ENCODE measurements at places on chromosomes 2 and 18. TPM values are rescaled to one million over a fixed set of nuclear protein-coding genes. Genes with fewer than 3 reads are reported as not detected.
A peak's percentile ranks its signal among the peaks of the same experiment; 100 is the strongest.

DNA sequence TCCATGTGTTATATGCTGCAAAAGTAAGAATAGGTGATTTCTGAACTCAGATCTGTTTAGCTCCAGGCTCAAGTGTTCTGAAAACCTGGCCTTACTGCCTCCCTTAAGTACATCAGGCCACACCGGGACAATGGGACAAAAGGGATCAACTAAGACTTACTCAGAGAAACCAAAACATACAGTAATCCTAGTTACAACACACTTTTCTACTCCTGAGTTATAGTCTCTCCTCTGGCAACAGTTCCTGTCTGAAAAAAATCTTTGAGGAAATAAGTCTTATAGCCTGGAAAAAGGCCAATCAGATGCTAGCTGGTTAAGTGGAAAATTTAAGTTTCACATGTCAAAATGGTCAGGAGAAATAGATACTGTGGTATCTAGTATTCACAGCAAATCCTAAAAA lies 5.6 kb downstream of the METTL5 start:
- no peak overlapping the region for H3K4me3 ChIP-seq
- DNase-seq: no peak
- no peak overlapping the region for H3K27ac ChIP-seq

Gene TNFRSF11A
- 3.6 TPM for total RNA-seq

- no peak overlapping the region for H3K27ac ChIP-seq
- H3K4me1 ChIP-seq: no peaks in the 10 kb centered on the region
- no peaks in the 10 kb centered on the region for H3K27me3 ChIP-seq
- H3K36me3 ChIP-seq: no peaks in the 10 kb centered on the region
- no peak overlapping the region for H3K4me3 ChIP-seq
- no peak for DNase-seq
Measured at GRCh38 chr18:78904179-78904531, 75.5 kb upstream of the SALL3 start.

GRCh38 chr18:46019936-46020335 lies 52.1 kb downstream of the PSTPIP2 start:
- no peaks in the 10 kb centered on the region for H3K4me1 ChIP-seq
- DNase-seq: no peak
- no peaks in the 10 kb centered on the region for H3K36me3 ChIP-seq
- no peak overlapping the region for H3K27ac ChIP-seq
- no peaks in the 10 kb centered on the region for H3K27me3 ChIP-seq

DNA sequence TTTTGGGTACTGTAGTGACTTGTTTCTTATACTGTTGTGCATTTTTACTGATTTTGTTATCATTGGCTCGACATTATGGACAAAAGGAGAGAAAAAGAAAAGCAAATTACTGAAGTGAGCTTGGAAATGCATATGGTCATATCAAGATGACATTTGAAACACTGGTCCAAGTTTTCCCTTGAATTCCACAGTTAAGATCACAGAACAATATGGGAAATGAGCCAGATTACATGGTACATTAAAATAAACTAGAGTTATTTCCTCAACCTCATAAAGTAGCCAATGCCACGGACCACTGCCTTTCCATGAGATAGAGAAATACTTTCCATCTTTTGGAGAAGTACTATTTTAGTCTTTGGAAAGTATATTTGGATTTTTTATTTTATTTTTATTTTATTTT lies 62.0 kb upstream of the SGPP2 start:
- no peak overlapping the region for H3K4me3 ChIP-seq
- no peak for DNase-seq
- no peaks in the 10 kb centered on the region for H3K4me1 ChIP-seq
- no peak overlapping the region for H3K27ac ChIP-seq
- no peaks in the 10 kb centered on the region for H3K36me3 ChIP-seq
- no peaks in the 10 kb centered on the region for H3K27me3 ChIP-seq

Gene WDR43
- 40.3 TPM for total RNA-seq

DNA sequence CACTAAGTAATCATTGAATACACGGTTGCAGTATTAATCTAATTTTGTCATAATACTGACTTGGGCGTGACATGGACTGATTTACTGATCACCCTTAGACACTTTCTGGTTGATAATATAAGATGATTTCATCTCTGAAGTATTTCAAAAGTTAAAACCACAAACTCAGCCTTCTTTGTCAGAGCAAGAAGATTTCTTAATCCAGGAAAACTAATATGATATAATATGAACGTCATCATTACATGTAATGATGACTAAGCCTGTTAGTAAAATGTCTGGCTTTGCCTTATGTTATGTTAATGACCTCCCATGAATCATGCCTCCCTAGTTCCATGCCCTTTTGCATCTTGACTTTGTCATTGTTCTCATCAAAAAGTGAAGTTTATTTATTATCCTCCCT lies 1325.0 kb upstream of the CDH2 start:
- H3K27me3 ChIP-seq: no peaks in the 10 kb centered on the region
- no peaks in the 10 kb centered on the region for H3K36me3 ChIP-seq
- H3K27ac ChIP-seq: no peak overlapping the region

- no peak overlapping the region for H3K27ac ChIP-seq
- no peaks in the 10 kb centered on the region for H3K4me1 ChIP-seq
- no peaks in the 10 kb centered on the region for H3K36me3 ChIP-seq
- no peak overlapping the region for H3K4me3 ChIP-seq
- no peak for DNase-seq
- no peaks in the 10 kb centered on the region for H3K27me3 ChIP-seq
Measured at GRCh38 chr2:75226099-75226498, 26.8 kb upstream of the TACR1 start.

DNA sequence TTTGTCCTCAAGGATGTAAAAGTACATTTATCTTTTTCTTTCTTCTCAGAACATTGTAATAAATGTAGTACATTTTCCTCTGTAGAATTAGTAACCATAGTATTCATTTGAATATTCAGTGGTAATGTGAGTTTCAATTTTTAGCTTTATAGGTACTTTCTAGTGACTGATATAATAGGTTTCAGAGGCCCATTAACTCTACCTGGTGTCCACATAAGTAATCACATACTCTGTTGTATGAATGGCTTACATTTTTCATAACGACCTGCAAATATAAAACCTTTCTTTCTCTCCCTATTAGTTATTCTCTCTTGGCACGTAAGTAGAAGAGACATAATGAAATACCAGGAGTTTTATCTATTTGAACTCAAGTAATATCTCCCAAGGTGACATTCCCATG lies 1017.6 kb downstream of the DPP10 start:
- no peak overlapping the region for H3K4me3 ChIP-seq
- no peak for DNase-seq
- no peak overlapping the region for H3K27ac ChIP-seq

DNA sequence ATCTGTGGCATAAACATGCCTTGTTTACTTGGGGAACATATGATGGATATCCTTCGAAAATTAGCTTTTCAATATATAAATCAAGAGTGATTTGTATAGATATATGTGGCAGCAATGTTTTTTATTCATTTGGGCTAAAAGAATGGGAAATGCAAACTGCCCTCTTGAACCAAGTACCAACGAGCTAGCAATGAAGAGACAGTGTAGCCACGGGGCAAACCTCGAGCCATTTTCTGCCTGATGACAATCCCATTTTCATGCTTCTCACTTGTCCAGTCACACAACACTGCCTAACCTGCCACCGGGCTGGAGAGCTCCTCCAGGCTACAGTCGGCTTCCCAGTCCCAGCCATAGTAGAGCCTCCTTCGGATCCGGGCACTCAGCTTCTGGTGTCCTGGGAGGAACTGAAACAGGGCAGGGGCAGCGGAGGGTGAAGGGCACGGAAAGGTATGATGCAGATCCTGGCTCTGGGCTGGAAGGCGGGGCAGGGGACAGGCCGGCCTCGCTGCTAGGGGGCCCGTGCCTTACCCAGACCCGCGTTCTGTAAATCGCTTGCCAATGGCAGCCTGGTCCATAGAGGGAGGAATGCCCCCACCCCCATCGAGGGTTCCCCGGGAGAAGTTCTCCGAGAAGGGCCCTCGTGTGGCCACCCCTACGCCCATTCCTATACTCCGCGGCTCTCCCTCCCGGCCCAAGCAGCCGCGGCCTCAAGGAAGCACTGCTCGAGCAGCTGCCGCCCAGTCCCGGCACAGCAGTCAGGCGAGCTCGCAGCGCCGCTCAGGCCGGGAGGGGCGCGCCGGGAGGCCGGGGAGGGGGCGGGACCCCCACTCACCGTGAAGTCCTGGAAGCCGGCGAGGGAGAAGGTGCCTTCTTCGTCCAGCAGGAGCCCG lies 552 bp downstream of the CNPPD1 start:
- peaks cover 35% of the 10 kb centered on the region for H3K36me3 ChIP-seq
- peak overlapping the region; percentile 92 for H3K27ac ChIP-seq
- peak overlapping the region; percentile 64 for H3K4me3 ChIP-seq
- DNase-seq: peak; percentile 83
- peaks cover 2% of the 10 kb centered on the region for H3K4me1 ChIP-seq
- H3K27me3 ChIP-seq: no peaks in the 10 kb centered on the region

GRCh38 chr18:39561126-39561525 lies 1995.5 kb upstream of the CELF4 start:
- no peaks in the 10 kb centered on the region for H3K4me1 ChIP-seq
- no peaks in the 10 kb centered on the region for H3K27me3 ChIP-seq
- no peak overlapping the region for H3K27ac ChIP-seq

GRCh38 chr18:56148373-56148772 lies 490.0 kb downstream of the TXNL1 start:
- H3K27ac ChIP-seq: no peak overlapping the region
- no peaks in the 10 kb centered on the region for H3K36me3 ChIP-seq
- H3K4me1 ChIP-seq: no peaks in the 10 kb centered on the region
- no peaks in the 10 kb centered on the region for H3K27me3 ChIP-seq

Gene MOGAT1
- total RNA-seq: not detected

Gene TRPM8
- total RNA-seq: not detected

Gene MOB4
- total RNA-seq: 50.5 TPM

Gene IL37
- not detected for total RNA-seq

- no peak for DNase-seq
- no peak overlapping the region for H3K27ac ChIP-seq
- H3K4me3 ChIP-seq: no peak overlapping the region
- H3K36me3 ChIP-seq: no peaks in the 10 kb centered on the region
Measured at GRCh38 chr2:45354776-45355175, 256.3 kb downstream of the SRBD1 start.

Gene BMP10
- not detected for total RNA-seq

DNA sequence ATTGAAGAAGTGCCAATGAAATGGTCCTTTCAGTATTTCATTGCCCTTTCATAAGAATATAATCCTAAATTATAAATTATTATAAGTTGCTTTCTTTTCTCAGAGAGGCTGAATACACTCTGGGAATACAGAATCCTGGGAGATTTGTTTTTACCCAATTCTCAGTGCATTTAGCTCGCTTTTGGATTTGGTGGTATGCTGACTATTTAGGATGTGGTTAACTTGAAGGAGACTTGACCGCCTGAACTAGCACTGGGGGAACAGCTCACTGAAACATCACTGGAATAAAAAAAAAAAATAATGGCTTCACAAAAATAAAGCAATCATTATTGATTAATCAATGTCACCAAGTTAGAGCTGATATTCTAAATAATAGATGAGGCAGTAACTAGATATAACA lies 10.2 kb downstream of the TNFAIP6 start:
- H3K27ac ChIP-seq: no peak overlapping the region
- no peaks in the 10 kb centered on the region for H3K36me3 ChIP-seq
- DNase-seq: no peak
- no peak overlapping the region for H3K4me3 ChIP-seq
- no peaks in the 10 kb centered on the region for H3K4me1 ChIP-seq

- no peak overlapping the region for H3K4me3 ChIP-seq
- H3K27me3 ChIP-seq: no peaks in the 10 kb centered on the region
- H3K36me3 ChIP-seq: no peaks in the 10 kb centered on the region
Measured at GRCh38 chr2:72794572-72794971, 31.3 kb downstream of the EXOC6B start.

GRCh38 chr2:70247364-70248180 lies 856 bp downstream of the TIA1 start:
- DNase-seq: no peak
- no peaks in the 10 kb centered on the region for H3K36me3 ChIP-seq
- peak overlapping the region; percentile 95 for H3K27ac ChIP-seq
- H3K27me3 ChIP-seq: no peaks in the 10 kb centered on the region

Gene SPHKAP
- total RNA-seq: 0.71 TPM

GRCh38 chr18:58738322-58738721 lies 67.1 kb downstream of the MALT1 start:
- H3K4me1 ChIP-seq: no peaks in the 10 kb centered on the region
- no peaks in the 10 kb centered on the region for H3K36me3 ChIP-seq
- no peak for DNase-seq
- H3K4me3 ChIP-seq: no peak overlapping the region
- no peaks in the 10 kb centered on the region for H3K27me3 ChIP-seq

DNA sequence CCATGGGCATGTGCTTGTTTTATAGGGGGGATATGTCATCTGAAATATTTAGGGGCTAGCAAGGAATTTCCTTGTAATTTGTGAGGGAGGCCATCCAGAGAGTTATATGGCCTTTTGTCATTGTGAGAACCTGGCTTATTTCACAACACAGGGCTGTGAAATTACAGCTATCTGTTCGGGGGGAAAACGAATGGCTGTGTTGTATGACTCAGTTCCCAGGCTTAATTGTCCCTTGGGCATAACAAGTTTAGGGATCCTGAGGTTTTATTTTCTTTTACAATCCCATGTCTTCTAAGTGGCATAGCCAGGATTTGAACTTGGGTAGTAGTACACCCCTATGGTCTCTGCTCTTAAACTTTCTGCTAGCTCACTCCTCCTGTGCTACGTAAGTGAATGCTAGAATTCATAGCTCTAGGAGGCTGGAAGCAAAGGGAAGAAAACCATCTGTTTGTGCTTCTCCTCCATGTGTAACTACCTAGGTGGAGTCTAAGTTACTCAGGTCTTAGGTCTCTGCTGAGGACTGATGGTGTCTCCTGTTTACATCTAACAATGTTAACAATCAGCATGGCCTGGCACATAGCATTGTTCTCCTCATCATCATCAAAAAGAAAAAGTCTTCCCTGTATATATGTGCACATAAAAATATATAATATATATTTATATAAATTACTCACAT lies 53.8 kb downstream of the SKA1 start:
- no peaks in the 10 kb centered on the region for H3K36me3 ChIP-seq
- H3K27me3 ChIP-seq: no peaks in the 10 kb centered on the region
- no peak for DNase-seq
- H3K27ac ChIP-seq: no peak overlapping the region
- H3K4me3 ChIP-seq: no peak overlapping the region
- H3K4me1 ChIP-seq: no peaks in the 10 kb centered on the region

GRCh38 chr2:57376985-57377384 lies 669.6 kb upstream of the VRK2 start:
- H3K27ac ChIP-seq: no peak overlapping the region
- no peak for DNase-seq
- H3K36me3 ChIP-seq: no peaks in the 10 kb centered on the region
- H3K4me3 ChIP-seq: no peak overlapping the region
- no peaks in the 10 kb centered on the region for H3K4me1 ChIP-seq
- H3K27me3 ChIP-seq: no peaks in the 10 kb centered on the region

GRCh38 chr2:55547001-55547400 lies 27.5 kb downstream of the CFAP36 start:
- H3K27me3 ChIP-seq: no peaks in the 10 kb centered on the region
- peaks cover 82% of the 10 kb centered on the region for H3K36me3 ChIP-seq
- no peak overlapping the region for H3K27ac ChIP-seq
- DNase-seq: no peak
- no peak overlapping the region for H3K4me3 ChIP-seq

GRCh38 chr2:176079285-176079830 lies 4.4 kb downstream of the EVX2 start:
- peak overlapping the region; percentile 54 for H3K4me3 ChIP-seq
- peaks cover 20% of the 10 kb centered on the region for H3K4me1 ChIP-seq
- no peaks in the 10 kb centered on the region for H3K36me3 ChIP-seq
- no peak for DNase-seq

- peak; percentile 87 for DNase-seq
- H3K4me1 ChIP-seq: peaks cover 35% of the 10 kb centered on the region
- H3K36me3 ChIP-seq: no peaks in the 10 kb centered on the region
- H3K4me3 ChIP-seq: no peak overlapping the region
- peak overlapping the region; percentile 55 for H3K27ac ChIP-seq
Measured at GRCh38 chr2:217652761-217653639, 349.8 kb downstream of the TNS1 start.

Gene NTSR2
- not detected for total RNA-seq

All from sigmoid colon (tissue), 7 donors.